ENCODE measurements at places on chromosomes 12 and 14.

GRCh38 chr14:75333606-75334548 lies 55.2 kb downstream of the FOS start:
- peak; percentile 69 for DNase-seq

- no peak for DNase-seq
These were observed 12.2 kb upstream of the COL2A1 start for GRCh38 chr12:48016373-48017020.

GRCh38 chr14:66038618-66039017 lies 447.6 kb upstream of the CCDC196 start:
- no peak for DNase-seq

DNA sequence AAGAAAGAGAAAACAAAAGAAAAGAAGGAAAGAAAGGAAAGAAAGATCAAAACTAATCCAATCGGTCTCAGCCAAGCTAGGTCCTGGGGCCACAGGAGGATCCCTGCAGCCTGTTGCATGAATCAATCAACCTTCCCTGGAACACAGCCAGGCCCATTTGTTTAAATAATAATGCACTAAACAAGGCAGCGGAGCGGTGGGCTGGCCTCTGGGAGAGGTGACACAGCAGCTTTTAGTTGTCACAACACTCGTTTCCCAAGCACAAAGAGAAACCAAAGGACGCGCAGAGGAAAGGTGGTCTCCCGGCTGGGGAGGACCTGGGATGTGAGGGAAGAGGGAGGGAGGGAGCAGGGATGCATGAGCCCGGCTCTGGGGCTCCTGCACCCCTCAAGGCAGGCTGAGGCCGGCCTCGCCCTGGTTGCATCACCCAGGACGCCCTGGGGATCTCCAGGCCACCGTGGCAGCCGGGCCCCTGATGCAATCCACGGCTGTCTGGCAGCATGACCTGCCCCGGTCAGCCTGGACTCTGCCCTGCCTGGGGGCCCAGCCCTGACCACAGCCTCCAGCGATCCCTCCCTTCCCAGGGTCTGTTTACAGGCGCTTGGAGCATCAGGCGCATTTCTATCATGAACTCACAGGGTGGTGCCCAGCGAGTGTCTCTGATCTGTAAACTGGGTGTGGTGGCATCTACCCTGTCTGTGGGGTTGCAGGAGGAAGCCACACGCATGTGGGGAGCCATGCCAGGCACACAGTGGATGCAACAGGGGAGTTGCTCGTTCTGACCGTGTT lies 32.5 kb downstream of the MMP17 start:
- DNase-seq = peak; percentile 81

DNA sequence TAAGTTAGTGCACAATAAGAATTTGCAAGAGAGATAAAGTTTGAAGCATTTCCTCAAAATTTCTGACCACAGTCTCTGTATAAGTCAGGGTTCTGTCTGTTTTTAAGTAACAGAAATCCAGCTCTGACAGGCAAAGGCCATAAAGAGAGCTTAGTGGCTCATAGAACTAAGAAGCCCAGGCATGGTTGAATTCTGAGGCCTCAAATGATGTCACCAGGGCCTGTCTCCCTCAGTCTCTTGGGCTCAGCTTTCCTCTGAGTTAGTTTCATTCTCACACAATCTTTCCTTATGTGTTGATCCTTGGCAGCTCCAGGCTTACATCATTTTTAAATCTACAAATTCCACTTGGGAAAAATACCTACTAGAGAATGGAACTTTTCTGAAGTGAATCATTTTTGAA lies 173.4 kb upstream of the ATP2B1 start:
- DNase-seq = no peak

DNA sequence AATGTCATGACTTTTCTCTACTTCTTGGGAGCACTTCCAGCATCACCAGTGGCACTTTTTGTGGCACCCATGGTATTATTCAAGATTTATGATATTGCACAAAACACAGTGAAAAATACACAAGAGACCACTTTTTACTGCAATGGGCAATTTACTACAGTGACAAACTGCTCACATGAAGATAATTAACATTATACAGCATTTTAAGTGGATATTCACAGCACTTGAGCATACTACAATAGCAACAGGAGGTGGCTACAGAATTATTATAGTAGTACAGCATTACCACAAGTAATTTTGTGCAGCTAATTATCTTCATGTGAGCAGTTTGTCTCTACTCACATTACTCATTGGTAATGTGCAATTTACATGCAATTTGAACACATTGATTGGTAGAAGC lies 18.3 kb downstream of the IL26 start:
- no peak for DNase-seq

- DNase-seq = no peak
These were observed 249.0 kb downstream of the AACS start for GRCh38 chr12:125314051-125314755.

DNA sequence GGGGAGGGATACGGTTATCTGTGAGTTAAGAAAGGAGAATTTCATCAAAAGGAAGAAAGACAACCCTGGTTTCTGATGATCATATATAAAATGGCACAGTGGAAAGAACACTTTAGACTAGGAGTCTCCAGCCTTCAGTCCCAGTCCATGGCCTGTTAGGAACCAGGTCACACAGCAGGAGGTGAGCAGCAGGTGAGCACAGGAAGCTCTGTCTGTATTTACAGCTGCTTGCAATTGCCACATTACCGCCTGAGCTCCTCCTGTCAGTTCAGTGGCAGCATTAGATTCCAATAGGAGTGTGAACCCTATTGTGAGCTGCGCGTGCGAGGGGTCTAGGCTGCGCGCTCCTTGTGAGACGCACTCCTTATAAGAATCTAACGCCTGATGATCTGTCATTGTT lies 137.9 kb downstream of the BTG1 start:
- DNase-seq = no peak

GRCh38 chr14:66920196-66920595 lies 269.0 kb upstream of the GARIN2 start:
- DNase-seq = no peak

GRCh38 chr12:32197421-32197820 lies 90.8 kb downstream of the BICD1 start:
- DNase-seq = no peak

GRCh38 chr12:114344303-114344663 lies 61.7 kb downstream of the TBX5 start:
- no peak for DNase-seq

DNA sequence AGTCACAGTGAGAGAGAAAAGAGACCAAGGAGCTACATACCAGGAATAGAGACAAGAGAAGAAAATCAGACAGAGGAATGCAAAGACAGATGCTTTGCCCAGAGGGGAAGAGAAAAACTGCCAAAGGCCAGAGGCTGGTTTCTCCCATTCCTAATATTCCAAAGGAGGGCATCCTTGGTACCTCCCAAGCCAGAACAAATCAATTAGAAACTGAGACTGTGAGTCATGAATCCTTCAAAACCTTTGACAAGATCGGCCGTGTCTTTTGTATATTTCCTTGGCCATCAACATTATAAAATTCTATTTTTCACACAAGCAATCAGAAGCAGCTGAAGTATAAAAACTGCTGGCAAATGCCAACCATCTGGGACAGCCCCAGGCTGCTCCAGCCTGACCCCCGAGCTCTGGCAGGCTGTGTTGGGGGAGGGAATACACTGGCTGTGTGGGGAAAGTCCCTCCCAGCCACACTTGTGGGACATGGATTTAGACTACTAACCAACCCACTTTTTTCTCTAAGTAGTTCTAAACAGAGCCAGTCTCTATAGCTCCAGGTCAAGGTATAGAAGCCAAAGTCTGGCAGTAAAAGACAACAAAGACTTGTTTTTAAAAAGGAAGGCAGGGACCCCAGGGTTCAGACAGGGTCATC lies 13.7 kb downstream of the POMT2 start:
- no peak for DNase-seq

DNA sequence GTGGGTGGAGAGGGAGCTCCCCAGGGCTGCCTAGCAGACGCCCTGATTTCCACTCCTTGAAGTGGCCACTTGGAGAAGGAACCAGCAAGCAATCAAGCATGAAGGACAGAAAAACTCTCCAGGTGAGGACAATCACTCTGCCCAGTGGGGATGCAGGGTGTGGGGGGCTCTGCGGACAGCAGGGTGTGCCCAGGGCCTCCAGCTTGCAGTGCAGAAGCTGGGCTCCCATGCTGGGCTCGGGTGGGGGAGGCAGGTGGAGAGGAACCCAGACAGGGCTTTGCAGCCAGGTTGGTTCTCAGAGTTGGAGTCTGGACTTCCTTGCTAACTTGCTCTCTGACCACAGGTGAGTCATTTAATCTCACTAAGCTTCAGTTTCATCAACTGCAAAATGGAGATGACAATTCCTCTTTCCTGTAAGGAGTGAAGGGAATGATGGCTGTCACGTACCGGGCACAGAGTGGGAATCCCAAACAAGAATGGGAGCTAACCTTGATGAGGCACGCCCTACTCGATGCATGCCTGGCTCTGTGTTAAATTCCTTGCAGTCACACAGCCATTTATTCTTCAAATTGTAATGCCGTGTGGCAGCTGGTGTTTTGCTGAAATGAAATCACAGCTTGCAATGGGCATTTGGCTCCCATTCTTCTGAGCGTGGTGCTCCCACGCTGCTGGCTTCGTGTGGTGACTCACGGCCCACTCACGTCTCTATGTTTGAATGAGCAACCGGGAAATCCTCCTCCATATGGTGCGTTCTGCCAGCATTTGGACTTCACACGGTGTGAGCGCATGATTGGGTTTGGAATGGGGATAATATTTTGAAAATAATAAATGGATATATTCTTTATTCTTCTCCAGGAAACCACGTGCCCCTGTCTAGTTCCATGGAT lies 75.2 kb downstream of the PRIMA1 start:
- DNase-seq = no peak

DNA sequence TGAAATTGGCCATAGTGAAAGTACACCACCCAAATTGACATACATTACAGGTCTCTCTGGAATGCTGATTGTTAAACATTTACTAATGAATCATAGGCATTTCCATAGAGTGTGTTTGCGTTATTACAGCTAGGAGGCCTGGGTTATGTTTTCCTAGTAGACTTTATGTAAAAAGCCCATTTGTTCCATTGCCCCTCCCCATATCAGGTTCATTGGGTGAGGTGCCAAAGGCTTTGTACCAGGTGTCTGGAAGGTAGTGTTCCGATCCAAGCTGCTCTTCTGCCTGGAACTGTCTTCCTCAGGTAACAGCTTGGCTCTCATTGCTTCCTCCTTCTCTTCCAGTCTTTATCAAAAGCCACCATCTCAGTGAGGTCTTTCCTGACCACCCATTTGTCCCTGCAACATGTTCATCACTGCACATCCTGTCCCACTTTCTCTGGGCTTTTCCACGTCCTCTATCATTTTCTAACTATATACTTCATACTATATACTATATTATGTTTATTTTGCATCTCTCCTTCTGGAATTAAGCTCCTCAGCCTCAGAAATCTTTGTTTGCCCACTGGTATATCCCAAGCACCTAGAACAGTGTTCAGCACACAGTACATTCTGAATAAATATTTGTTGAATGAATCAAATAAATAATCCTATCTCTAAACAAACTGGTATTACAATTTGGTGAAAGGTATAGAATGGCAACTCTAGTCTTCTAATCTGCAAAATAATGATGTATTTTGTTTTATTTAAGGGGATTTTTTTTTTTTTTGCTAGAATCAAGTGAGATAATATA lies 252.3 kb downstream of the KTN1 start:
- no peak for DNase-seq

- no peak for DNase-seq
These were observed 10.0 kb upstream of the PKP2 start for GRCh38 chr12:32906399-32907165.

DNA sequence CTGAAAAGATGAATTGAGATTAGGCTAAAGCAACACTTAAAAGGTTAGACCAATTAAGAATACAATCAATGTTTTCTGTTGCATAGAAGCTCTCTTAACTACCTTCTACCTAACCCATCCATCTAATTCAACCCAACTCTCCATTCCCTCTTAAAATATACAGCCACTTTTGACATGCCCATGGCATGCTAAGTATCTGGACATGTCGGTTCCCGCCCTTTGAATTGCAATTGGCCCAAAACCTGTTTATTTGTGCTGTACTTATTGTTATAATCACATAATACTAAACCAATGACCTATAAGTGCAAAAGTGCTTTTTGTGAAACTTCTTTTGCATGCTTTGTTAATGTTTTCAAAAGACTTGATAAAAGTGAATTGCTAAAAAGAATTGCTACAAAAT lies 37.6 kb upstream of the APPL2 start:
- no peak for DNase-seq

DNA sequence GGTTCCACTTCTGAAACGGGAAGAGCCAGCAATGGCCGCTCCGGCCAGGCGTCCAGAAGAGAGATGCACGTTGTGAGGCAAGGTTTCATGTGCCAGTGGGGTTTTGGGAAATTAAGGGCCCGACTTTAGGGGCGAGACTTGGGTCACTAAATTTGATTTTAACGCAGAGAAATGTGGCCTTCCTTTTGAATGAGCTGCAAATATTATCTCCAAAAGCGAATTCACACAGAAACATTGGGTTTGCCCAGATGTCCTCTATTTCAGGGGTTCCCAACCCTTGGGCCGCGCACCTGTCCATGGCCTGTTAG lies 2.3 kb upstream of the RNASE4 start:
- DNase-seq = no peak

DNA sequence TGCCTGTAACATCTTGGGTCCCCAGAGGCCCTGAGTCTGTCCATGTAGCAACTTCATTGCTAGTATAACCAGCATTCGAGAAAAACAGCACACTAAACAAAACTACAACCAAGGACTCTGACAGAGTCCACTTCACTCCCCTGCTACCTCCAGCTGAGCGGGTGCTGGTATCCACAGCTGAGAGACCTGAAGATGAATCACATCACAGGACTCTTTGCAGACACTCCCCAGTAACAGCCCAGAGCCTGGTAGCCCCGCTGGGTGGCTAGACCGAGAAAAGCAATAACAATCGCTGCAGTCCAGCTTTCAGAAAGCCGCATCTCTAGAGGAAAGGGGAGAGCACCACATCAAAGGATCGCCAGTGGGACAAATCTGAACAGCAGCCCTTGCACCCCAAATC lies 9.0 kb upstream of the IQSEC3 start:
- DNase-seq = no peak

- no peak for DNase-seq
These were observed 104.5 kb downstream of the TMEM30B start for GRCh38 chr14:61176686-61177085.

- no peak for DNase-seq
These were observed 34.1 kb upstream of the ITPR2 start for GRCh38 chr12:26867080-26867479.

DNA sequence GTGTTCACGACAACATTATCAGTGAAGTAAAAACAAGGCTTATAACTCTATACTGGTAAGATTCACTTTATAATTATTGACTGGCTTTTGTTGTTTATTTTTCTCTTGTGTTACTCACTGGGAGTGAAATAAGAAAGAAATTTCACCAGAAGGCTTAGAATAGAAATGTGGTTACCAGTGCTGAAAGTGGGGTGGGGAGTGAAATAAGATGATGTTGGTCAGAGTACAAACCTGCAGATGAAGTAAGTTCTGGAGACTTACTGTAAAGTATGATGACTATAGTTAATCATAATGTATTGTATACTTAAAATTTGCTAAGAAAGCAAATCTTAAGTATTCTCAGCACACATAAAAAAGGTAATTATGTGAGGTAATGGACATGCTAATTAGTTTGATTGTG lies 198.4 kb downstream of the KLHL28 start:
- no peak for DNase-seq

Measured in upper lobe of right lung (tissue), 1 donor.